ENCODE measurements at places on chromosomes 3 and 15. TPM values are rescaled to one million over a fixed set of nuclear protein-coding genes. Genes with fewer than 3 reads are reported as not detected.

Gene GABRA5
- not detected for total RNA-seq

Gene UBAP1L
- total RNA-seq: 2.8 TPM

Gene SCG3
- not detected for total RNA-seq

Gene STXBP5L
- not detected for total RNA-seq

Gene TMCO5A
- not detected for total RNA-seq

Gene CCR1
- 0.36 TPM for total RNA-seq

Gene TRIM69
- 62.5 TPM for total RNA-seq

Gene RASL12
- not detected for total RNA-seq

Gene KNG1
- total RNA-seq: not detected

Gene SRP14
- 195 TPM for total RNA-seq

Gene ERC2
- total RNA-seq: not detected

Gene GRAMD1C
- total RNA-seq: 0.34 TPM

Gene TRH
- total RNA-seq: not detected

Gene HRG
- not detected for total RNA-seq

Gene LRRC3B
- not detected for total RNA-seq

Gene UQCC5
- total RNA-seq: 21.6 TPM

Gene CHRNA3
- not detected for total RNA-seq

Gene SLC24A1
- 7.8 TPM for total RNA-seq

Gene RLBP1
- total RNA-seq: not detected

Gene SPINK8
- total RNA-seq: not detected

Gene ADAMTS17
- total RNA-seq: 1.4 TPM

Gene AVEN
- 21.4 TPM for total RNA-seq

Gene PLS1
- 6.0 TPM for total RNA-seq

Gene SOX2
- total RNA-seq: not detected

Gene SEC62
- 61.7 TPM for total RNA-seq

Gene PATL2
- total RNA-seq: 4.8 TPM

Gene EPHB1
- not detected for total RNA-seq

Gene PLCB2
- total RNA-seq: 53.3 TPM

Gene ACP3
- not detected for total RNA-seq

Gene ATP13A4
- total RNA-seq: 1.3 TPM

Gene CDC25A
- total RNA-seq: 58.2 TPM

Gene GALNT15
- not detected for total RNA-seq

Gene SLC15A2
- total RNA-seq: 0.84 TPM

Gene CKMT1B
- total RNA-seq: 0.27 TPM

Gene MOBP
- not detected for total RNA-seq

Gene MUSTN1
- total RNA-seq: not detected

Gene KCNAB1
- not detected for total RNA-seq

Gene ATP10A
- 31.8 TPM for total RNA-seq

Gene TRAT1
- total RNA-seq: 23.5 TPM

Gene CCDC13
- 0.52 TPM for total RNA-seq

Gene XCR1
- not detected for total RNA-seq

Gene CEP70
- total RNA-seq: 5.7 TPM

Gene PLA2G4D
- not detected for total RNA-seq

Gene TUBGCP4
- 42.8 TPM for total RNA-seq

Gene CYP11A1
- total RNA-seq: 0.23 TPM

Gene CLASP2
- total RNA-seq: 45.5 TPM

All from activated CD8-positive, alpha-beta memory T cell treated with anti-CD3 and anti-CD28 coated beads for 36 hours (primary cell).